ENCODE measurements at places on chromosomes 5 and 9.

- no peak for DNase-seq
These were observed 104.3 kb downstream of the ZNF608 start for GRCh38 chr5:124642151-124642550.

DNA sequence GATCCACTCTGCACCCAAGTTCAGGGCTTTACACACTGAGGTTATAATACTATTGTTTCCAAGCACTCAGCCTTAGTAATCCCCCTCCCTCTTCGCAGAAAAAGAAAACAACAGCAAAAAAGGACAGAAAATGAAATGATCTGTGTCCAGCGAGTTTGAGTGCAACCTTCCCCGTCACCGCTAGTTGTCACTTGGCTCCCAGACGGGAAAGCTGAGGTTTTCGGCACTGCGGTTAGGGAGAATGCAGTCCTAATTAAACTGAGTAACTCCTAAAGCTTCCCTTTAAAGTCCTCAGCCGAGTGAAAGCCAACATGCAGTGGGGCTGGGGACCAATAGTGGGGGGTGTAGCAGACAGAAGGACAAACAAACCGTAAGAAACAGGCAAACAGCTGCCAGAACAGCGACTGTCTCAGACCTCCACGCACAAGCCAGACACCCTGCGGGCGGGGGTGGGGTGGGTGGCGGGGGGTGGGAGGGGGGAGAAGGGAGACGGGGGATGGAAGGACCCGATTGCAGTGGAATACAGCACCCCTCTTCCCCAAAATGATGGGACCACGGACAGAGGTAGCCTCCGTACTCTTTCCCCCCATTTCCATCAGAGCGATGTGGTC lies 680 bp downstream of the GLRA1 start:
- DNase-seq, result peak; percentile 23

DNA sequence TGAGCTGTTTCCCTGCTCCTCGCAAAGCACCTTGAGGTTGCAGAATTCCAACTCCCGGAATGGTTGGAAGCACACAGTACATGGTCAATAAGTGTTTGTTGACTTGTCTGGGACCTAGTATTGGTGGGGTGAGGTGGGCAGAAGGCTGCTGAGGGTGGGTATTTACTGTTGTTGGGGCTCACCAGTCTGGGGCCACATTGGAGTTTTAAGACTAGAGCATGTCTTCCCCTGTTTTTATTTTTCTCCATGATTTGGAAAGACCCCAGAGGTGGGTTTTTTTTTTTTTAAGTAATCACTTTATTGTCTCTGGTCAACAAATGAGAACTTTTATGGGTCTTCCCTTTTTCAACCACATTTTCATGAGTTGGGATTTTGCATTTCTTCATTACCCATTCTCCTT lies 55.1 kb downstream of the IRF1 start:
- no peak for DNase-seq

- DNase-seq, result no peak
These were observed 564 bp downstream of the SLC25A25 start for GRCh38 chr9:128068386-128069205.
